ENCODE measurements at places on chromosomes 16 and 17.
A peak's percentile ranks its signal among the peaks of the same experiment; 100 is the strongest.

- DNase-seq: no peak
Observed at GRCh38 chr16:56625140-56625942, at the start of gene MT1E. Gene MT1E, plus strand, starts transcription at chr16:56625781. Its CDS starts 71 bp downstream, at chr16:56625852.

- no peak for DNase-seq
Observed at GRCh38 chr16:30144917-30145316, 21.9 kb upstream of the MAPK3 start.

- peak; percentile 43 for DNase-seq
Observed at GRCh38 chr17:31394544-31394943, 3.1 kb downstream of the RAB11FIP4 start.

DNA sequence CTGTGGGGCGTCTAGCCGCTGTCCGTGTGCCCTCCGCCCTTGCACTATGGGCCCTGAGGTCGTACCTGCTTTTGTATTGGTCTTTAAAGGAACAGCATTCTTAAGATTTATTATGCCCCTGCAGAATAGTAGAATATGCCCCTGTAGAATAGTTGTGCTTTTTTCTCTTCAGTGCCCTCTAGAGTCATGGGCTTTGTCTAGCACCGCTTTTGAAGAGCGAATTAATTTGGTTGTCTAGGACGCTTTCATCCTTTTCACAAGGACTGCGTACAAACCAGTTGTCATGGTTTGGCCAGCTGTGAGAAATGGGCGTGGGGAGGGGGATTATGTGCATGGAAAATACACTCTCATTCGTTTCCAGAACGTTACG, 621 bp downstream of the CEP95 start:
- peak; percentile 61 for DNase-seq

GRCh38 chr16:4392382-4393239, 21.0 kb downstream of the VASN start:
- DNase-seq: peak; percentile 89

- peak; percentile 97 for DNase-seq
Observed at GRCh38 chr17:40485851-40486521, 15.4 kb downstream of the TNS4 start.

- DNase-seq: no peak
Observed at GRCh38 chr17:20241855-20242254, 225.5 kb downstream of the LGALS9B start.

DNA sequence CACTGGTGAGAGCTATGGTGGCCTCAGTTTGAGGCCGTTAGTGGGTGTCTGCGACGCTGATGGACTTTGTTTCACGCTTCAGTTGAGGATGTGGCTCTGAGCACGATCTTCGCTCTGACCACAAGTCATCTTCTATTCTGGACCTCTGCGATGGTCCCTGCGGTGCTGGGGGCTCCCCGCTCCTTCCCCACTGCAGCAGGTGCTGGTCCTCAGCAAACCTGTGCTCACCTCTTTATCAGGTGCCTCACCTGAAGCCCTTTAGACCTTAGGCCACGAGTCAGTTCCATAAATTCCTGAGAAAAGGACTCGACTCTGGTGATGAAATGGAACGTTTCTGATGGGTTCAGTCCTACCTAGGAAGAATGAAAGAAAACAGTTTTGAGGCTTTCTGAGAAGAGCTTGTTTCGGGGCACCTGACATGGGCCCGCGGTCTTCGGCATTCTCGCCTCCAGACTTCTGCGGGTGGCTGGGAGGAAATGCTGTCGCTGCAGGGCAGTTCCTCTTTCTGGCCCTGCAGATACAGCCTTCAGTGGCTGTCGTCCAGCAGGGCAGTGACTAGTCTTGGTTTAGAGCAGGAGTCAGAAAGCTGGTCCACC, 4.7 kb downstream of the KCTD5 start:
- DNase-seq: no peak

- peak; percentile 66 for DNase-seq
Observed at GRCh38 chr17:1577182-1577581, 14.6 kb upstream of the PITPNA start.

DNA sequence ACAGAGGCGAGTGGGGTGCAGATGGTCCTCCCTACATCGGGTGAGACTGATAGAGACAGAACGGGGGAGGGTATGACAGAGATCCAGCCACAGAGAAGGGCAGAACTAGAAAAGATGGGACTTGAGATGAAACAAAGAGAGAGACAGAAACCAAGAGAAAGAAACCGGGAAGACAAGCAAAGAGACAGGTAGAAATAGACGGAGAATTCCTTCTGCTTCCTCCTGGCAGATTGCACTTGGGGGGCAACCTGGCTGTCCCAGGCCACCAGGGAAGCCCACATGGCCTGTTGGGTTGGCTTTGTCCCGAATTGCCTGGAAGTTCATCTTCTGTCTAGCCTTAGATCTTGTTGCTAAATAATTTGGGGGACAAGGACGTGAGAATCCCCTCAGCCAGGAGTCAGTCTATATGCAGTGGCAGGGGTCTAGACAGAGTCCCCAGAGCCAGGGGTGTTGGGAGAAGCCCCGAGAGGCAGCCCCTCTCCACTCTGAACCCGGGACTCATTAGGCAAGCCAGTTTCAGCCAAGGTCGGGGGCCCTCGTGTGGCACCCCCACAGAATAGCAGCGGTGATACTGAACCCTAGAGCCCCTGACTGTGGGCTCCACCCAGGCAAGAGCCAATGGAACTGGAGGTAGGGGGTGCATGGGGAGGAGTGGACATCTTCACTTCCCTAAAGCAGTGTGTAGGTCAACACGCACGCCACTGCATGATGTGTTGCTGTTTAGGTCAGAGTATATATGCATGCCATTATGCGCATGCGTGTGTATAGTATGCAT, 627 bp upstream of the TSPOAP1 start:
- no peak for DNase-seq

- no peak for DNase-seq
Observed at GRCh38 chr16:88581033-88581432, 10.8 kb downstream of the ZC3H18 start.

GRCh38 chr17:78196716-78197115, 9.6 kb downstream of the AFMID start:
- no peak for DNase-seq

All from HFF-Myc (cell line).